ENCODE measurements at places on chromosomes 11 and 22.

DNA sequence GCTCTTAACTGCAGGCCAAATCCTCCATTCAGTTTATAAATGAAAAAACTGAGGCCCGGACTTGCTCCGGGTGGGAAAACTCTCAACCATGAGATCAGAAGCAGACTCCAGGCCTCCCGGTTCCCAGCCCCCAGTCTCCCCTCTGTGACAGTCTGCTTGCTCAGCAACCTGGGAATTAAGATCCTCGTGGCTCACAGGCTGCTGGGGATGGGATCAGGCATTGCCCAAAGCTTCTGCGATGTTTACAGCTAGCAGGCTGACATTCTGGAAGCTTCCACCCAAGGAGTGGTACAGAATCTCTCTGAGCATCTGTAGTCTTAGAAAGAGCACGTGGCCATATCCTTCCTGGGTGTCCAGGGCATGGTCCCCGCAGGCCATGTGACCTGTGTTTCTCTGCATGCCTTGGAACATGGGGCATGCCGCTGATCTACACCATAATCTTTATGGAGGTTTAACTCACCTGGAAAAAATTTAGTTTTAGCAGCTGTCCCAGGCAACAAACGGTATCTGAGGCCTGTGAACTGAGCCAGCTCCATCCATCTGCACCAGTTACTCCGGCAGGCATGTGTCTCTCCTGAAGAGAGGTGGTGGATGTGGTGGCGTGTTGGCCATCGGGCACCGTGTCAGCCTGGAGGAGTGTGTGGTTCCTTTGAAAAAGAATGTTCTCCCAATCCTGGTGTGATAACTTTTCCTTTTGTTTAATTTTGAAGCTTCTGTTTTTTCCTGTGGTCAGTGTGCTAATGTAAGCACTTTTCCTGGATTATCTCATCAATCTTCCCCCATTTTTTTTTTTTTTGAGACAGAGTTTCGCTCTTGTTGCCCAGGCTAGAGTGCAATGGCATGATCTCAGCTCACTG, 7.9 kb downstream of the FBLN1 start:
- DNase-seq, result no peak

DNA sequence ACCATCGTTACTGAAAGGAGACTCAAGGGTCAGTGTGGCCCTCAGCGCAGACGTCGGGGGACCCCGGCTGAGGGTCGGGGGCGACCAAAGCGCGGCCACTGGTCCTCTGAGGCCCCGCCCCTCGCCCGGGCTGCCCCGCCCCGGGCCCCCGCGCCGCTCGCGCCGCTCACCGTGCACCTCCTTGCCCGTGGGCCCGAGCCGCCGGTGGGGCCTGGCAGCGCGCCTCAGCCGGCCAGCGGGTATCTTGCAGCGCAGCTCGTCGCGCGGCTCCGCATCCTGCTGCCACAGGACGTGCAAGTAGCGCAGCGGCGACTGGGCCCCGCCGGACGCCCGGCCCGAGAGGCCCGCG, 419 bp downstream of the ANKRD54 start:
- DNase-seq, result peak; percentile 66

GRCh38 chr11:34190192-34191139, 85.0 kb downstream of the NAT10 start:
- DNase-seq, result no peak

- no peak for DNase-seq
These were observed 456.2 kb downstream of the BRD1 start for GRCh38 chr22:49371325-49372110.

GRCh38 chr22:17694193-17694592, 55.6 kb downstream of the BCL2L13 start:
- no peak for DNase-seq

DNA sequence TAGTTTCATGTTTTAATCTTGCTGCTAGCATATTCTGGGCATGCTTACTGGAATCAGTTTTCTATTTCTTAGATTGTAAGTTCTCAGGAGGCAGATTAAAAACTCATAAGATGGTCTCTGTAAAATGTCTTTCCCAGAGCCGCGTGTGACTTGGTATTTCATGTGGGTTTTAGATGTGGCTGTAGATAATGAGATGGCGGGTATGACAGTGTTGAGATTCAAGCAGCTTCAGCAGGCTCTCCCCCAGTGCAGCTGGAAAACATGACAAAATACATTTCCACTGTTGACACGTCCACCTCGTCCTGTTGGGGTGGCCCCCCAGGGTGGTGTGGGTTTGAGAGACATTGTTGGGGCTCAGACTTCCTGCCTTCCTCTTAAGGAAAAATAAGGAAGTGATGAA, 106.8 kb downstream of the KIRREL3 start:
- no peak for DNase-seq

DNA sequence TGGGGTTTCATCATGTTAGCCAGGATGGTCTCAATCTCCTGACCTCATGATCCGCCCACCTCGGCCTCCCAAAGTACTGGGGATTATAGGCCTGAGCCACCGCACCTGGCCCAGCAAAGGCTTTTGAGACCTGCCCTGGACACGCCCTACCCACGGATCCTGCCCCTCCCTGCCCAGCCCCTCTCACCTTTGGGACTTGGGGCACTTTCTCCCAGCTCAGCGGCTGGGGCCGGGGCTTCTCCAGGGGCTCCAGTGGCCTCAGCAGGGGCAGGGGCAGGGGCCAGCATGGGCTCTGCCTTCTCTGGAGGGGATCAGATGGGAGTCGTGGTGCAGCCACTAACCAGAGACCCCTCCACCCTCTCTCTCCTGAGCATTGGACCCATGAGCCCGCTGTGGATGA, 2.2 kb downstream of the MYBPC3 start:
- no peak for DNase-seq

DNA sequence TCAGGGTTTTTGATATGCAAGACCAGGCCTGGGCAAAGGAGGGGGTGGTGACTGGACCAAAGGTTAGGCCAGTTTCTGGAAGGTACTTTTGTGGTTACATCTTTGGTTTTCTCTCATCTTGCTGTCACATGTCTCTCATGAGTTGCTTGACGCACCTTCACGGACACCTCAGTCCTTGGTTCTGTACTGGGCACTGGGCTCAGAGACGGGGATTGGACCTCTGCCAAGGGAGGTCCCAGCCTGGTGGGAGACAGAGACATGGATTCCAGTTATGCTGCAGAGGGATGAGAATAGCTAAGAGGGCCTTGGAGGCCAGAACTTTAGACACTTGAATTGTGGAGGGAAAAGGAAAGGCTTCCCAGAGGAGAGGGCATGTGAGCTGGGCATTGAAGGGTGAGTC, 1.7 kb downstream of the USP35 start:
- no peak for DNase-seq

GRCh38 chr22:41197038-41197972, 7.8 kb upstream of the L3MBTL2 start:
- DNase-seq, result peak; percentile 94

- DNase-seq, result no peak
These were observed 4.1 kb upstream of the NUDT8 start for GRCh38 chr11:67633758-67634365.

GRCh38 chr11:18491924-18492323, 34.8 kb downstream of the TSG101 start:
- DNase-seq, result no peak
